ENCODE measurements at places on chromosomes 13 and 19.

DNA sequence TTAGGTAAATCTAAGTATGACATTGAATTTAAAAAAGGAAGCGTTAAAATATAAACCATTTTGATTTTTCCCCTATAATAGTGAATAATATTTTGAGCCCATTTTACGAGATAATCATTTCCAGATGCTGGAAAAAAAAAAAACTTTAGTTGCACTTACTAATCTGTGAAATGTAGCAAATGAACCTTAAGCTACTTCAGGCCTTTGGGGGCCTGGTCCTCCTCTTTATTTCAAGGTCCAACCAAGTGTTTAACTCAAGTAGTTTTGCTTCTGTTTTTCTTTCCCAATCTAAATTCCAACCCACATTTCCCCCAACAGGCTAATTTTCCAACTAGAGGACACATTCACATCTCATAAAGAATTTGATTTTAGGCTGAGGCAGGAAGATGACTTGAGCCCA lies 101.2 kb downstream of the TNFRSF19 start:
- no peak for DNase-seq

- DNase-seq = no peak
Observed at GRCh38 chr19:3365836-3366752, at the start of gene NFIC. Gene NFIC, plus strand, starts transcription at chr19:3366583. Its CDS starts 54 bp downstream, at chr19:3366637.

DNA sequence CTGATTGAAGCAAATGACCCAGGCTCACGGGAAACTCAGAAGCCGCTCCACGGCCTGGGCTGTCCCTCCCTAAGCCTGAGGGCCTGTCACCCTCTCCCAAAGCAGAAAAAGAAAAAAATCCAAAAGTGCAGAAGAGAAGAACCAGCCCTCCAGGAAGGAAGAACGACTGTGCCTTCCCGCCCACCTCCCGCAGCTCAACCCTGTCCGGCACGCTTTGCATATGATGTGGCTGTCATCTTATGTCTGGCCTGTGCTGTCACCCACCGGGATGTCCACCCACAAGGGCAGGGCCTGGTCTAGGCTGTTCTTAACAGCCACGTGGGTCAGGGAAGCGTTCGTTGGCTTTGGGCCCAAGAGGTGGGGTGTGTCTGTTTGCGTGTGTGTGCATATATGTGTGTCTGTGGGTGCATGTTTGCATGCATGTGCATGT lies 13.7 kb downstream of the ZBTB7A start:
- DNase-seq = no peak

- DNase-seq = no peak
Observed at GRCh38 chr19:18749362-18750231, 41.5 kb downstream of the COMP start.

DNA sequence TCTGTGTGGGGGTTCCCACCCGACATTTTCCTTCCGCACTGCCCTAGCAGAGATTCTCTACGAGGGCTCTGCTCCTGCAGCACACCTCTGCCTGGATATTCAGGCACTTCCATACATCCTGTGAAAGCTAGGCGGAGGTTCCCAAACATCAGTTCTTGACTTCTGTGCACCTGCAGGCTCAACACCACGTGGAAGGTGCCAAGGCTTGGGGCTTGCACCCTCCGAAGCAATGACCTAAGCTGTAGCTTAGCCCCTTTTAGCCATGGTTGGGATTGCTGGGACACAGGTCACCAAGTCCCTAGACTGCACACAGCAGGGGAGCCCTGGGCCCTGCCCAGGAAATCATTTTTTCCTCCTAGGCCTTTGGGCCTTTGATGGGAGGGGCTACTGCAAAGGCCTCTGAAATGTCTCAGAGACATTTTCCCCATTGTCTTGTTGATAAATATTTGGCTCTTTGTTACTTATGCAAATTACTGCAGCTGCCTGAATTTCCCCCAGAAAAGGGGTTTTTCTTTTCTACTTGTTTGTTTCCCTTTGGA lies 1004.8 kb downstream of the OLFM4 start:
- no peak for DNase-seq

- no peak for DNase-seq
Observed at GRCh38 chr13:60152904-60153303, 10.8 kb downstream of the DIAPH3 start.

- no peak for DNase-seq
Observed at GRCh38 chr19:8261881-8262280, 46.3 kb downstream of the CD320 start.

DNA sequence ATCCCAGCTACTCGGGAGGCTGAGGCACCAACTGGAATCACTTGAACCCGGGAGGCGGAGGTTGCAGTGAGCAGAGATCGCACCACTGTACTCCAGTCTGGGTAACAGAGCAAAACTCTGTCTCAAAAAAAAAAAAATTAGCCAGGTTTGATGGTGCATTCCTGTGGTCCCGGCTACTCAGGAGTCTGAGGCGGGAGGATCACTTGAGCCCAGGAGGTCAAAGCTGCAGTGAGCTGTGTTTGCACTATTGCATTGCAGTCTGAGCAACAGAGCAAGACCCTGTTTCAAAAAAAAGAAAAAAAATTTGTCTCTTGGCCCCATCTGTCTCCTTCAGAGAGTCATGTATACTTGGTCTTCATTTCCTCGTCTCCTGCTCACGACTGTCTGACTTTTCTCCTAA lies 1.6 kb downstream of the CCDC97 start:
- DNase-seq = no peak

DNA sequence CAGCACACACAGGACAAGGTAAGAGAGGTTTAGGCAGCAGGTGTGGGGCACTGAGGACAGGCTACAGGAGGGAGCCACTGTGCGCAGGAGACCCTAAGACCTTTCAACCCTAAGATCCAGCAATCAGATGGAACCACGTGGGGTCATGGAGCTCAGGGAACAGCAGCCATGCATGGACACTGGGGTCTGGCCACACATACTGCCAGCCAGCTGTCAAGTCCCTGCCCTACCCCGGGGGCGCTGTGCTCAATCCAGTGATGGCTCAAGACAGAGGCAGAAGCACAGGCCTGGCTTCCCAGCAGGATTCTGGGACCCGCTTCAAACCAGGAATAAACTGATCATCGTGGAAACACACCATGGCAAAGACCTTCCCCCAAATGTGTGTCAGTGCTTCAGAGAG lies 25.5 kb upstream of the EPHX3 start:
- DNase-seq = no peak

DNA sequence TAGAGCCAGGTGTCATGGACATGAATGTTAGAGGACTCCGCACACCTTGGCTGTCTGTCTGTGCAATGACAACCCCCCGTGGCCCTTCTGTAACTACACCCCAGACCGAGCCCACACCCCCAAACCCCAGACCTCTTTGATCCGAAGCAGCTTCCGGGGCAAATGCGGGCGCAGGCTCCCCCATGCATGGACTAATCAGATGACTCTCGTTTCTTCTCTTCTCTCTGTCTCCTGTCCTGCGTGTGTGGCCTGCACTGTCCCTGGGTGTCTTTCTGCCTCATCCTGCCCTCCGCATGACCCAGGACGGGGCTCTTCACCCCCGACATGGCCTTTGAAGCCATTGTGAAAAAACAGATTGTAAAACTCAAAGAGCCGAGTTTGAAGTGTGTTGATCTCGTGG lies 38.9 kb downstream of the TMED1 start:
- DNase-seq = no peak

DNA sequence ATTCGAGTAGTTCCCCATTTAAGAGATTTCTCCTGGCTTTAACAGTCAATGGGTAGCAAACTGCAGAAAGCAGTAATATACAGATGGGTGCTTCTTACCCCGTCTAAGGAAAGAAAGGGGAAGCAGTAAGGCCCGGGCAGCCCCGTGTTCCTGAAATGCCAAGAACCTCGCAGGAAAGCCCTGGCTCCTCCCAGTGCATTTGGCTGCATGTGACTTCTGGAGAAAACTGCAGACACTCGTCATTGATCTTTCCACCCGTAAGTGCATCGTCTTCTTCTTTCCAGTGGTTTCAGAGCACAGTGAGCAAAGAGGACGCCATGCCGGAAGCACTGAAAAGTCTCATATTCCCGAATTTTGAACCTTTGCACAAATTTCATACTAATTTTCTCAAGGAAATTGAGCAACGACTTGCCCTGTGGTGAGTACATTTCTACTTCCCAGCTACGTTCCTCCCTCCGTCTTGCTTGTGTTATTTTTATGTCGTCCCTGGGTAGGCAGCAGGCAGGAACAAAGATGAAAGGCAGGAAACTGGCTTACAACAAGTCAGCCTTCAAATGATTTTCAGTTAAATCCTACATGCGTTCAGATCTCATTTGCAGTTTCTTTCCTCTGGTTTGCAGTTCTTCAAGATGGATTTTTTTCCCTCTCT lies 165.2 kb downstream of the STK24 start:
- DNase-seq = no peak

DNA sequence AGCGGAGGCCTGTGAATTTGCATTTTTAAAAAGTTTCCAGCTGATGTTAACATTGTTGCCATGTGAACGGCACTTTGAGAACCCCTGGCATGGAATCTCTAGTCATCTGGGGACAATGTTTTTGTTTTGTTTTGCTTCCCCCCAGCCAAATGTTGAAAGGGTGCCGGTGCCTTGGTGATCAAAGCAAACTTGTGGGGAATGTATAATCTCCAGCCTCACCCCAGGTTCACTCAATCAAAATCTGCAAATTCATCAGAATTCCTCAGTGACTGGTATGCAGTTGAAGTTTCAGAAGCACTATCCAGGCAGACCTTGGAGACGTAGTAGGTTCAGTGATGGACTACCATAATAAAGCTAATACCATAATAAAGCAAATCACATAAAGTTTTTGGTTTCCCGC lies 428.7 kb downstream of the MYO16 start:
- no peak for DNase-seq

- DNase-seq = no peak
Observed at GRCh38 chr19:42059196-42059595, 10.8 kb downstream of the GRIK5 start.

- no peak for DNase-seq
Observed at GRCh38 chr13:100673713-100674571, 653 bp downstream of the TMTC4 start.

DNA sequence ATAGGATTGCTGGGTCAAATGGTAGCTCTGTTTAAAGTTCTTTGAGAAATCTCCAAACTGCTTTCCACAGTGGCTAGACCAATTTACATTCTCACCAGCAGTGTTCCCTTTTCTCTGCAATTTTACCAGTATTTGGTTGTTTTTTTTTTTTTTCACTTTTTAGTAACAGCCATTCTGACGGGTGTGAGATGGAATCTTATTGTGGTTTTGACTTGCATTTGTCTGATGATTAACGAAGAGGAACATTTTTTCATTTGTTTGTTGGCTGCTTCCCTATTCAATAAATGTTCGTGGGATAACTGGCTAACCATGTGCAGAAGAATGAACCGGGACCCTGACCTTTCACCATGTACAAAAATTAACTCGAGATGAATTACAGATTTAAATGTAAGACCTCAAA lies 31.2 kb downstream of the CYP4F2 start:
- DNase-seq = no peak

DNA sequence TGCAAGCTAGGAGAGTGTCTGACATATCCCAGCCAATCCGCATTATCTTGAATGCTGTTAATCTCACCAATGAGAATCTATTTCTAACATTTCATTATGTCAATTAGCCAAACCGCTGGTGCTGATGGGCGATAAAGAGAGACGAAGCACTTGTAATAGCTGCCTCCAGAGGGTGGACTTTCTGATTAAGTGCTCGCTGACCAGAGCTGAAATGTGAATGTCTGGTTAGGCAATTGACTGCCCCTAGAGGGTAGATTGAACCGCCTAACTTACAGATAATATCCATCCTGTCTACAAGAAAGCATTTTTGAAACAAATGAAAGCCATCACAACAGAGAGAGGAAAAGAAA lies 552 bp upstream of the GRWD1 start:
- DNase-seq = no peak

- DNase-seq = peak; percentile 94
Observed at GRCh38 chr19:3336680-3337523, 29.5 kb upstream of the NFIC start.

- DNase-seq = no peak
Observed at GRCh38 chr13:21637296-21637695, 33.3 kb upstream of the MICU2 start.

- no peak for DNase-seq
Observed at GRCh38 chr19:31296741-31297390, 52.4 kb downstream of the TSHZ3 start.

- DNase-seq = no peak
Observed at GRCh38 chr13:44271031-44271455, 102.6 kb upstream of the SERP2 start.

DNA sequence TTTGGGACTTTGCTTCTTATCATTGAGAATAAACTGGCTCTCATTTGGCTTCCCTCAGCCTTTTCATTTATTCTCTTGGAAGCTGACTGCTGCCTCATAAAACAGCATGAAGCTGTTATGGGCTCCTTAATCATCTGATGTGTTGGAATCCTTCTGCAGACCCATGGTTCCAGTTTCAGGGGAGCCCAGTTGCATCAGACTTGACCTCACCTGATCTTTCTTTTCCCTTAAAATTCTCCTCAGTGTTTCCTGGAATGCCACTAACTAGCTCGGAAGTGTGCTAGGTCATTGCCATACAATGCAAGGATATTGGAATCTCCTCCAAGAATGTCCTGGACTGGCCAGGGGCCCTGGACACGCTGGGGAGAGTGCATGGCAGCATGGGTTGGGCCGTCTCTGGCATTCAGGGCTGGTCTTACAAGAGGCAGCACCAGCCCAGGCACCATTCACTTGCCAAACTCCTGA lies 158.7 kb downstream of the FLT1 start:
- DNase-seq = no peak

DNA sequence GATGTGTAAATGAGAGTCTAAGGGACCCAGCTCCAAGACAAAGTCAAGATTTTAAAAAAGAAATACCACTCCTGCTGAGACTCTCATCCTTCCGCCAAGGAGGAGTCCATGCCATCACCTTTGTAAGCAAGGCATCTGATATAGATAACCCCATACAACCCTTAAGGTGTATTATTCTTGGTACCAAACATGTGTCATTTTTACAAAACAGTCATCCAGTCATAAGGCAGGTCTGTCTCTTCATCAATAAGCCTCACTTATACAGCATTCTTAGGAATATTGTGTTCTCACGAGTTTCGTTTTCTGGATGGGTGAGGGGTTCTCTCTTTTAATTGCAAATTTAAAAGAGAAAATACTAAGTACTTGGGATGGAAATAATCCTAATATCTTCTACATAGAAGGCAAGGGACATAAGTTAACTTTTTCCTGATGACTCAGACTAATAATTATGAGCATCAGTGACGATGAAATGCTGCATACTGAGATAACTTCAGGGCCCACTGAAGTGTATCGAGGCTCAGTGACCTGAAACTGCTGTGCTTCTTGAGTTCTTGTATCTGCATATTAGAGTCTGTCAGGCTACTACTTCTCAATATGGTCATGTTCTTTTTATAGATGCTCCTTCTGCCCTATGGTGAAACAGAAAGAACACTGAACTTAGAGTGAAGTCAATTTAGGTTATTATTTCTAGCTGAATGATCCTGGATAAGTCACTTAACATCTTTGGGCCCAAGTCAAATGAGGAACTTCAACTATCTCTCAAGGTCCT lies 166.6 kb downstream of the KLF12 start:
- no peak for DNase-seq

GRCh38 chr13:29439601-29440388 lies 155.7 kb downstream of the SLC7A1 start:
- DNase-seq = no peak

All from cortex of kidney (tissue), 1 donor.